ENCODE measurements at places on chromosomes 6 and 20.

GRCh38 chr20:51628533-51629398 lies 86.2 kb upstream of the NFATC2 start:
- peak; percentile 31 for DNase-seq

DNA sequence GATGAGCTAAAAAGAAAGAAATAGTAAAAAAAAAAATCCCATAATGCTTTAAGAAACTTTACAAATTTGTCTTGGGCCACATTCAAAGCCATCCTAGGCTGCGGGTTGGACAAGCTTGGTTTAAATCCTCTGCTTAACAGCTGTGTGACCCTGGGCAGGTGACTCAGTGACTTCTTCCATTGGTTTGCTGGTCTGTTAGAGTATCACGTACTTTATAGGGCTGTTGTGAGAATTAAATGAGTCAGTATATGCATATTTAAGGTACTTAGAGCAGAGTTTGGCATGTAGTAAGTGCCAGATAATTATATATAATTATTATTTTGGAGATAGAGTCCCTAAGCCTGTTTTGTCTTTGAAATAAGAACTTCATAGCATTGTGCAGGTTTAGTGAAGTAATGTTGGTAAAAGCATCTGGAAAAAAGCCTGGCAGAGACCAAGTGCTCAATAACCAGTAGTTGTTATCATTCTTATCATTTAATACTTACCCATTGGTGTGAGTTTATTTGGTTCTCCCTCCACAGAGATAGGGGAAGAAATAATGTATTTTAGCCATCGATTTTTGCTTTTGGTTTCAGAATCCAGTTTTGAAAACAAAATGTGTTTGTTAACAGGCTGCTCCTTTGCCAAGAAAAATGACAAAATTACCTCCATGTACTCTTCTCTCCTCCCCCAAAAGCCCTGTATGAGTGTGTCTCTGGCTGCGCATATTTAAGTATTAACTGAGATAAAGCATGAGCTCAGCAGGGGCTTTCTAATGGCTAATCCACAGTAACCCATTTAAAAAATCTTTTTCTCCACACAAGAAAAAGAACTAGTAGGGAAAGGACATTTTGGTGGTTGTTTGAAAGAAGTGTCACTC lies 67.2 kb downstream of the FOXO3 start:
- peak; percentile 57 for DNase-seq

GRCh38 chr6:140478631-140479030 lies 1104.2 kb upstream of the CITED2 start:
- DNase-seq, result no peak

DNA sequence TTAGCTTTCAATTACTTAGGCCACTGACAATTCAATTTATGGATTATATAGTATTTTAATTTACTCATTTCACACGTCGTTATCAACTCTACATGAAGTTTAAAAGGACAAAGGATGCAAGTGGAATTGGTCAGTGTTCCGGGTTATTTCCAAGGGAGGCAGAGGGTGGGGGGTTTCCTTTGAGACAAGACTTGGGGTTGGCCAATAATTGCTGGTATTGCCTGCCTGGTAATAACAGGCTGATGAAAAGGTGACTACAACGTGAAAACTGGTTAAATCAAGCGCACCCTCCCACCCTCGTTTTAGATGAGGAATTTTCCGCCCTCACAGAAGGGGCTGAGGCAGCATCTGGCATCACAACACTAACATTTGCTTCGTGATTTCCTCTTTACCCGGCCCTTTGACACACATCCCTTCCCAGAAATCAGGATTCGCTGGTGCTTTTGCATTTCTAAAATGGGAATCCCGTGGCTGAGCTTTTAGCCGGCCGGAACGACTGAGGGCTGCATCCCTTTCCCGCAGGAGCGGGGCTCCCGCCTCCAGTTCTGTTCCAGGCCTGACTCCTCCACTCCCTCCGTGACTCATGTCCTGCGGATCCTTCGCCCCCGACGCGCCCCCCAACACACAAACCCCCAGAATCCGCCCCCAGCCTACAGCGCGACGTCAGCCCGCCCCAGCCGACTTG lies 999 bp upstream of the PIM1 start:
- peak; percentile 81 for DNase-seq

DNA sequence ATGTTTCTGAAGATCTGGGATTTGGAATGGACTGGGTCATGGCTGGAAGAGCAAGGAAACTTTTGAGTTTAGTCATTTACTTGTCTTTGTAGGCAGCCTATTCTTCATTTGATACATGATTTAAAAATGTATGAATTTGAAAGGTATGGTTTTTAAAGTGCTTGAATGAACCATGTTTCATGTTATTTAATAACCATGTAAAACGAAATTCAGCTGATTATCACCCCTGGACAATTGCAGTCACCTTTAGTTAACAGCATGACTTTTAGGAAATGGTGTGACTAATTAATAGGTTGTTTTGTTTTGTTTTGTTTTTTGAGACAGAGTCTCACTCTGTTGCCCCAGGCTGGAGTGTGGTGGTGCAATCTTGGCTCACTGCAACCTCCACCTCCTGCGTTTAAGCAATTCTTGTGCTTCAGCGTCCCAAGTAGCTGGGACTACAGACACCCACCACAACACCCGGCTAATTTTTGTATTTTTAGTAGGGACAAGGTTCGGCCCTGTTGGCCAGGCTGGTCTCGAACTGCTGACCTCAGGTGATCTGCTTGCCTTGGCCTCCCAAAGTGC lies 2.1 kb downstream of the STX11 start:
- peak; percentile 46 for DNase-seq

Measured in renal cortical epithelial cell (primary cell).